ENCODE measurements at places on chromosomes 13 and 19. TPM values are rescaled to one million over a fixed set of nuclear protein-coding genes. Genes with fewer than 3 reads are reported as not detected.

DNA sequence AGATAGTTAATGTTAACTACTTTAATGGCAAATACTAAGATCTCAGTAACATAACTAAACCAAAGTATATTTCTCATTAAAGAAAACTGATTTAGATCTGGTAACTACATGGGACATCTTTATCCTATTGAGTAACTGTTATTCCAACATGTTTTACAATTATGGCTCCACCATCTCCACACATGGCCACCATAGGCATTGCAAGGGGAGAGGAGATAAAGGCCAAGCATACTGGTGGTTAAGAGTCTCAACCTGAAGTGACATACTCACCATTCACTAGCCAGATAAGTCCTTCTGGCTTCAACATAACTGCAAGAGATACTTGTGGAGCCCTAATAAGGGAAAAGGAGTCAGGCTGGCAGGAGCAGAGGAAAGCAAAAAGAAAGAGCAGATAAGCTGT is 1586.4 kb upstream of the SPRY2 start:
- H3K27ac ChIP-seq, result no peak overlapping the region
- H3K36me3 ChIP-seq, result no peaks in the 10 kb centered on the region
- DNase-seq, result peak; percentile 6
- no peak overlapping the region for H3K4me3 ChIP-seq
- no peaks in the 10 kb centered on the region for H3K4me1 ChIP-seq

- H3K4me3 ChIP-seq, result no peak overlapping the region
- H3K4me1 ChIP-seq, result no peaks in the 10 kb centered on the region
- H3K36me3 ChIP-seq, result no peaks in the 10 kb centered on the region
- H3K27me3 ChIP-seq, result no peaks in the 10 kb centered on the region
- H3K27ac ChIP-seq, result no peak overlapping the region
Observed at GRCh38 chr13:81377921-81378320, 1037.0 kb upstream of the SPRY2 start.

GRCh38 chr13:92954746-92955145 is 271.9 kb upstream of the GPC6 start:
- H3K4me1 ChIP-seq, result no peaks in the 10 kb centered on the region
- H3K27me3 ChIP-seq, result no peaks in the 10 kb centered on the region
- H3K27ac ChIP-seq, result no peak overlapping the region
- H3K4me3 ChIP-seq, result no peak overlapping the region

GRCh38 chr13:106981051-106981450 is 413.1 kb upstream of the ARGLU1 start:
- no peaks in the 10 kb centered on the region for H3K27me3 ChIP-seq
- DNase-seq, result no peak
- no peak overlapping the region for H3K27ac ChIP-seq
- H3K4me1 ChIP-seq, result no peaks in the 10 kb centered on the region
- no peak overlapping the region for H3K4me3 ChIP-seq

- no peaks in the 10 kb centered on the region for H3K4me1 ChIP-seq
- H3K36me3 ChIP-seq, result no peaks in the 10 kb centered on the region
- H3K27ac ChIP-seq, result no peak overlapping the region
- H3K4me3 ChIP-seq, result no peak overlapping the region
Observed at GRCh38 chr13:36089130-36089647, 42.0 kb downstream of the DCLK1 start.

TSKS gene
- total RNA-seq, result not detected

PCDH9 gene
- total RNA-seq, result 0.24 TPM

GPR12 gene
- total RNA-seq, result not detected

CYP4F2 gene
- not detected for total RNA-seq

ACP7 gene
- total RNA-seq, result 0.22 TPM

IZUMO4 gene
- total RNA-seq, result not detected
